HS-27A (cell line): ENCODE measurements at places on chromosomes 6 and 20.
A peak's percentile ranks its signal among the peaks of the same experiment; 100 is the strongest.

- no peak for DNase-seq
Measured at GRCh38 chr6:155287762-155288161, 23.9 kb downstream of the CLDN20 start.

GRCh38 chr6:135811170-135811569, 40.3 kb upstream of the PDE7B start:
- no peak for DNase-seq

DNA sequence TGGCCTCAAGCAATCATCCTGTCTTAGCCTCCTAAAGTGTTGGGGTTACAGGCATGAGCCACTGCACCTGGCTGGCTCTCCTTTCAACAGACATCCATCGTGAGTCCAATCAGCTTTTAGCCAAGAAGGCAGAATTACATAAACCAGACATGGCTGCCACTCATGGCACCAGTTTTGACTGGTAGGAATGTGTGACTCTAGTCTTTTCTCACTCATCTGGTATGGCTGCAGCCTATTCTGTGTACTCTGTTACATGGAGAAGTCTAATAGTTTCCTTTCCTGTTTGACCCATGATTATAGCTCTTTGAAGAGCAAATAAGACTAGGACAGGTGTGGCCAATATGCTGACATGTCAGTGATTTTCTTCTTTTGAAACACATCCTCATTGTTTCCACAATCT, 27.0 kb upstream of the RNF144B start:
- no peak for DNase-seq

- no peak for DNase-seq
Measured at GRCh38 chr6:44053760-44054556, 73.3 kb downstream of the MRPL14 start.

GRCh38 chr6:99818161-99818560, 175.9 kb downstream of the MCHR2 start:
- no peak for DNase-seq

- no peak for DNase-seq
Measured at GRCh38 chr20:47558295-47559066, 56.8 kb downstream of the NCOA3 start.

GRCh38 chr6:129835691-129836090, 25.4 kb downstream of the TMEM244 start:
- DNase-seq: no peak

DNA sequence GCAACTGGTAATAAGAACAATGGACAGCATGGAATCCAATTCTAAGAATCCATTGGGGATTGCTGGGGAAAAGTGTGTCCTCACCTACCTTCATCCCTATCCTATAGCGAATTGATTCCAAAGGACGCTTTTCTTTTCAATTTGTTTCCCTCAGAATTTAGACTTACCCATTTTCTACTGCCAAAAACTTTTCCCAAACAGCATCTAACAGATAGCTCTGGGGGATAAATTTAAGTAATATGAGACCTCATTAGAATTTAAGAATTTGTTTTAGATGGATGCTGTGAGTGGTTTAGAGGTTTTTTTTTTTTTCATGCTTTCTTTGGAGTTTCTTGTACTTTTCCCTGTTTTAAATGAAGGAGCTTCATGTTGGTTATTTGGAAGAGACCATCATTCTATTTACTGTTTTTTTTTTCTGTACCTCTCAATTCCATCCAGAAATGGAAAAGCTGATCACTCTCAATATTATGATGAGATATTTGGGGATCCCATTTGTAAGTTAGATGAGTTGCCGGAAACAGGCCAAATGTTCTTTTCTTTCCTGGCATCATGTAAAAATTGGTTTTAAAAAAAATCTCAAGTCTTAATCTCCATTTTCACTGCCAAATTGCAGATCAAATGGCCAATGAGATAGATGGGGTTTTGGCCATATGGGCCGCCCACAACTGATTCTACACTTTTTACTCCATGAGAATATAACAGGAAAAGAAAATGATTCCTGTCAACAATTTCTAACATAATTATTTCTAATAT, 105.7 kb downstream of the BCAS1 start:
- no peak for DNase-seq

GRCh38 chr6:80531681-80532619, 425.5 kb downstream of the BCKDHB start:
- no peak for DNase-seq

GRCh38 chr6:9121549-9121948, 686.2 kb upstream of the SLC35B3 start:
- no peak for DNase-seq

DNA sequence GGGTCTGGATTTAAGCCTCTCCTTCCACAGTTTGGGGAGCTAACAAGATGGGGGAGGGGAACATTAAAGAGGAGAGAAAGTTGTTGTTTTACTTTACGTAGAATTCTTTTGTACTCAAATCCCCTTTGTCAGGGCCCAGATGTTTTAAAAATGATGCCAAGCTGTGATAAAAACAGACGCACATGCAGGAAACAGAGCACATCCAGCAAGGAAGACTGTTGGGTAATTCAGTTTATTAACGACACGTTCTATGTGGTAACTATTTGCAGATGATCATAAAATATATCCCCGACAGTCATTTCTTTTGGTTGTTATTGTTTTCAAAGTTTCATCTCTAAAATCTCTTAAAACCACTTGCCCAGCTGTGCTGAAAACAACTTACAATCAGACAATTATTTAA, 307.0 kb upstream of the PRDM1 start:
- no peak for DNase-seq

GRCh38 chr6:105603788-105604586, 201.1 kb upstream of the PREP start:
- DNase-seq: no peak

GRCh38 chr20:58650181-58650775, 805 bp upstream of the STX16 start:
- DNase-seq: no peak

- no peak for DNase-seq
Measured at GRCh38 chr6:27871924-27872638, 40.1 kb downstream of the OR2B2 start.

DNA sequence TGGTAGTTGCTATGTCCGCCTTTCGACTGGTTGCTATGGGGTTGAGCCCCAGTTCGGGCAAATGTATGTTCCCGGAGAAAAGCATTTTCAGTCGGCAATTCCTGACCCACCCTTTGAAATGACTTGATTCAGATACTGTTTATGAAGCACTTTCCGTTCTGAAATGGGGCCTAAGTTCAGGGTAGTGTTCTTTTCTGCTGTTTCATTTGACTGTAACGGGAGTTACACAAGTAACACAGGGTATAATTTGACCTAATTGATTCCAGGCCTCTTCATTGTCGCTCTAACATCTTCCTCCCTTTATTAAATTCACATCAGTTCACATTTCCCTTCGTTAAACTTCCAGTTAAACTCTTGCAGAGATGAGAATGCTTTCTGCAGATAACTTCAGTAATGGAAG, 85.5 kb downstream of the BMP6 start:
- no peak for DNase-seq

GRCh38 chr6:112683926-112684325, 336.8 kb downstream of the RFPL4B start:
- DNase-seq: peak; percentile 47

GRCh38 chr20:34904202-34904621, 27.8 kb downstream of the ACSS2 start:
- DNase-seq: no peak

DNA sequence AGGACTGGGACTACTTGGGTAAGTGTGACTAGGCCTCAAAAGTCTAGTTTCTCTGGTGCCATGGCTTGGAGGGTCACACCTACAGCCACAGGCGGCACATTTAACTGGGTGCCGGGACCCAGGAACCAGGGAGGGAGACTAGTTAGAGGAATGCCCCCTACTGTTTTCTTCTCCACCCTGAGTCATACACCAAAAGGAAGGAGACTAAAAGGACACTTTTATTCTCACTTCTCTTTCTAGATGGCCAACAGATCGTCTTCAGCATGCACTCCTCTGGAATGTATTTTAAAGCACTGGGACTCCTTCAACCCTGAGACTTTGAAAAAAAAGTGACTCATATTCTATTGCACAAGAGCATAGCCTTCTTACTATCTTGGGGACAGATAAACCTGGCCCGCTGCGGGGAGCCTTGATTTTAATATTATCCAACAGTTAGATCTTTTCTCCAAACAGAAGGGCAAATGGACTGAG, 33.4 kb downstream of the PLN start:
- DNase-seq: no peak

DNA sequence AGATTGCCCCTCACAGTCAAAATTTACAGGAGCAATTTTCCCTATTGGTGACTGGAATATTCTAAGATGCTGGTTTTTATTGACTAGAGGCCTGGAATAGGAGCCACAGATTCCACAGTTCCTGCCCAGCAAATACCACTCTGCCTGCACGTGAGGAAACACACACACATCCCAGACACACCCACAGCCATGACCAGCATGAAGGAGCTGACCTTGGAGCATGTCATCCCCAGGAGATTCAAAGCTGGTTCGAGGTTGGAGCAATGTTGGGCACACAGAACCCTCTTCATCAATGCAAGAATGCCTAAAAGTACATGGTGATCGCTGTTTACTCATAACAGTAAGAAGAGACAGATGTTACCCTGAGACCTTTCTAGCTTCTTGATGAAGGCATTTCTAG, 244.6 kb upstream of the FOXQ1 start:
- no peak for DNase-seq
